Osteocyte (in vitro differentiated cells): ENCODE measurements at places on chromosomes 16 and 17. TPM values are rescaled to one million over a fixed set of nuclear protein-coding genes. Genes with fewer than 3 reads are reported as not detected.

DNA sequence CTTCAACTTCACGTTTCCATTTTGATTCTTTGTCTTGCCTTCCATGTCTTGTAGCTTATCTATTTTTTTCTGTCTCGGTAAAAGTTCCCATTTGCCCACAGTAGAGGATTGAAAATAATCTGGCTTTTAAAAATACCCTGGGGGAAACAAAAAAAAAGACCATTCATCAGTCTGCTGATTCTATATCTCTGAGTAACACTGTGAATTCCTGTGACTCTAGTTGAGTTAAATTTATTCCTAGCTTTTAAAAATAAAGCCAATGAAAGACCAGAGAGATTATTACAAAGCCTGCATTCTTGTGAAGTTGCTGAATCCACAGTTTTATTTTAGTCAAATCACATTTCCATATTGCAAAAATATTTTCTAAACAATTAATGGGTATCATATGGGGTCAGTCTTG, 532.3 kb downstream of the CDH13 start:
- DNase-seq: no peak

- DNase-seq: no peak
These were observed 52.7 kb downstream of the ZNF18 start for GRCh38 chr17:11944587-11944986.

FOXN1 gene
- total RNA-seq: not detected in 2 replicates

ARHGAP44 gene
- 4.9 and 7.2 TPM in 2 replicates for total RNA-seq

GRCh38 chr16:79792664-79793351, 192.3 kb upstream of the MAF start:
- no peak for DNase-seq

DNA sequence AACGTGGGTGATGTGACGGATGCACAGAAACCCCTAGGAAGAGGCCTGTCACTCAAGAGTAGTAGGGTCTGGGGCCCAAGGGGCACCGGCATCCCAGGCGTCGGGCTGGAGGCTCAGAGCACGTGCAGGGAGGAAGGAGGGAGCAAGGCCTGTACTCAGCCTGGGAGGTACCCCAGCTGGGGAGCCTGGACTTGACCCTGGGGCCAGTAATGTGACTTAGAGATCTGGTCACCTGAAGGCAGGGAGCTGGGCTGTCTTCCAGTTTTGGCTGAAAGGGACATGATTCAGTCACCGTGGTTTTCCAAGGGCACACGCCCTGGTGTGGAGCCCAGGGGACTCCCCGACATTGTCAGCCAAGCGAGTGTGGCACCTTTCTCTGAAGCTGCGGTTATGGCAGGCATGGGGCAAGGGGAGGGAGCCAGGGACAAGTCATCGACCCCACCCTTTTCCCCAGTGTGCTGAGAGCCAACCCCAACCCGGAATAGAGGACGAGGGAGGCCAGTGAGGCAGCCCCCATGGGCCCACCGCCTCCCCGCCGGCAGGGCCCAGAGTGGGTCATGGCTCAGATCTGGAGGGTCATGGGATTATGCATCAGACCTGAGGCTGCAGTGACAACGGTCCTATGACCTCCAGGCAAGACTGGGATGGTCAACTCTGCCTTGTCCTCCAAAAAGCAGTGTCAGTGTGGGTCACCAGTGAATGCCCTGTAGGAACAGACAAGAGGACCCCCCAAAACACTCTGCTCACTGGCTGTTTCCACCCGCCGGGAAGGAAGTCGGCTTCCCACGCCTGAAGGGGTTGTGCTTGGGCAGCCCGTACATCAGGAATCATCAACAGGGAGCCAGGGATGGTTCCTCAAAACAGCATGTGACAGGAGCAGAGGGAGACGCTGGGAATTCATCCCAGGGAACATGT, 41.9 kb downstream of the MEAK7 start:
- DNase-seq: peak; percentile 81

GRCh38 chr17:48026502-48027321, 10.9 kb downstream of the COPZ2 start:
- peak; percentile 96 for DNase-seq
